ENCODE measurements at places on chromosomes 16 and 17.

DNA sequence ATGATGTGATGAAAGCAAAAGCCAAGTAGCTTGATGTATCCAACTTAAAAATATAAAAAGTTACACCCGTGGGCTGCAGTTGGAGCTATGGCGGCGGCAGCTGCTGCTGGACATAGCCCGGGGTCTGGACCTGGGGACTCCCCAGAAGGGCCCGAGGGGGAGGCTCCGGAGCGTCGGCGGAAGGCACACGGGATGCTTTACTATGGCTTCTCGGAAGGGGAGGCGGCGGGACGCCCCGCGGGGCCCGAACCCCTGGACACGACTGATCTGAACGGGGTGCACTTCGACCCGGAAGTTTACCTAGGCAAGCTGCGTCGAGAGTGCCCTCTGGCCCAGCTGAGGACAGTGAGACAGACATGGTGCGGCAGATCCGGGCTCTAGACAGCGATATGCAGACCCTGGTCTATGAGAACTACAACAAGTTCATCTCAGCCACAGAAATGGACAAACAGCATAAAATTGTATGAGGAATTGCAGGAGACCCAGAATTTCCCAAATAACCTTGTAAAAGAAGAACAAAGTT is 109.5 kb upstream of the EEF2KMT start:
- DNase-seq: no peak

DNA sequence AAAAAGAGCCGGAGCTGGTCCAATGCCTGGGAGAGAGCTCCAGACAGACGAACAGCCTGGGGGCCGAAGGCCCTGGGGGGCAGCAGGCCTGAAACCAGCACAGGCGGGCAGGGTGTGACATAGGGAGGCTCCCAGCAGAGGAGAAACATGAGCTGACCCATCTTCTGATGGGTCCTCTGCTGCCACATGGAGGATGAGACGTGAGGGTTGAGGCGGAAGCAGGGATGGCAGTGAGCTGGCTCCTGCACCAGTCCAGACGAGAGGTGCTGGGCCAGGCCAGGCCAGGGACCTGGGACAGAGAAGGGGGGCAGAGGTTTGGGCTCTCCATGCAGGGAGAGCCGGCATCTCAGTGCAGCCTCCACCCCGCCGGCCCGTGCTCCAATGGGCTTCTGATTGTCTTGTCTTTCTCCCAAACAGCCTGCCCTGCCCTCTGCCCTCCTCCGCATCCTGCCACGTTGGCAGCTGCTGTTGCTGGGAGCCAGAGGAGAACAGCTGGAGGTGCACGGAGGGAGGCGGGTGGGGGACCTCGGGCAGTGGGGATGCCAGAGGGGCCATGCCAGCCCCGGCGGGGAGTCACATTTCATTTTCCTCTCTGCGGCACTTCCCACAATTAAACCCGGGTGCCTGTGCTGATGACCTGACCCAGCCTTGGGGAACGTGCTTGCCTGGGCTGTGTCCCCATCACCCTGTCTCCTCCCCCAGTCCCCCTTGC is 139.1 kb upstream of the GSE1 start:
- DNase-seq: no peak

DNA sequence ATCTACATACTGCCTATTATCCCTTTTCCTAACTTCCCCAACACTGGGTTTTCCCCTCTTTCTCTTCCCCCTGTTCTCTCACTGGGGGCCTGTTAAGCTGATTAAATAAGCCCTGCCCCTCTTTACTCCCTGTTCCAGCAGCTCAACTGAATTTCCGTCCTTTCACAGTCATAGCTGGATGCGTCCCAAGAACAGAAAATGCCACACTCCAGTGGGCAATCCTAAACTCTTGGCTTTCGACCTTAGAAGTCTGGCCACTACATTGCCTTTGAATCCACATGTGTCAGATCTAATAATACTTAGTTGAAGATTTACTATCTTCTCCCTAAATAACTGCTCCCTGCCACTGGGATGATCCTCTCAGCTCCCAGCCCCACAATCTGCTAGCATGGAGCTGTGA is 34.5 kb downstream of the KCNJ16 start:
- peak; percentile 75 for DNase-seq

DNA sequence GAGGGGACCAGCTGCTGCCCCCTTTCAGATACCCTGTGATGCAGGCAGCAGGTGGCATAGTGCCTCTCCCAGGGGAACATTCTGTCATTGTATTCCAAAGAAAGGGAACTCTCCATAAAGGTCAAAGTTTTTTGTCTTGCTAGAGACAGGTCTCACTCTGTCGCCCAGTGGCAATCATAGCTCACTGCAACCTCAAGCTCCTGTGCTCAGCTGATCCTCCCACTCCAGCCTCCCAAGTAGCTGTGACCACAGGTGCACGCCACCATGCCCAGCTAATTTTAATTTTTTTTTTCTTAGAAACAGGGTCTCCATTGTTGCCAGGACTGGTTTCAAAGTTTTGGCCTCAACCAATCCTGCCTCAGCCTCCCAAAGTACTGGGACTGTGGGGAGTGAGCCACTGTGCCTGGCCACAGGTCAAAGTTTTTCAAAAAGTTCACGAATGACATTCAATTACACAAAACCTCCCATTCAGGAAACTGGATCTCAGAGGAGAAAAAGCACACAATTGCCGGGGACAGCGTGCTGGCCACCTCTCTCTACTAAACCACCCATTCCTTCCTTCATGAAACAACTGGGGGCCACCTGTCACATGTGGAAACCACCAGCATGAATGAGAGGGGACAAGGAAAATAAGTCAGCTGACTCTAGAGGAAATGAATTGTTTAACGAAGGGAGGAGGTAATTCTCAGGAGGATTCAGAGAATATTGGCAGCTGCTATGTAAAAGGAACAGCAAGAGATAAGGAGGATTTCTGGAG is 80.0 kb downstream of the MARCHF10 start:
- DNase-seq: peak; percentile 44

DNA sequence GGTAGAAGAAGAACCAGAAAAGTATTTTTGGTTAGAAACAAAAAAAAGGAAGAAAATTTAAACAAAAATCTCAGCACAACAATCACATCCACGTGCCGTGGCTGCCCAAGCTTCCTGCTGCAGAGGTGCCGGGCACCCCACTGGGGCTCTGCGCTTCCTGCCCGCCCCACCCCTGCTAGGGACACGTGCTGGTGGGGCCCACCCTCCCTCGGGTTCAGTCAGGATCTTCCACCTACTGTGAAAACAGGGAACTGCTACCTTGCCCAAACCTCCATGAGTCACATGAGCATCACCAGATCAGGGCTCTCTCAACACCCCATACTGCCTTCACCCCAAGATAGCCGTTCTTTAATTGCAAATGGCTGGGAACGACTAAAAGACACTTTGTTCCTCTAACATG is 24.4 kb upstream of the CYTH1 start:
- no peak for DNase-seq

GRCh38 chr16:28555561-28555960 is 1.8 kb downstream of the SGF29 start:
- no peak for DNase-seq

DNA sequence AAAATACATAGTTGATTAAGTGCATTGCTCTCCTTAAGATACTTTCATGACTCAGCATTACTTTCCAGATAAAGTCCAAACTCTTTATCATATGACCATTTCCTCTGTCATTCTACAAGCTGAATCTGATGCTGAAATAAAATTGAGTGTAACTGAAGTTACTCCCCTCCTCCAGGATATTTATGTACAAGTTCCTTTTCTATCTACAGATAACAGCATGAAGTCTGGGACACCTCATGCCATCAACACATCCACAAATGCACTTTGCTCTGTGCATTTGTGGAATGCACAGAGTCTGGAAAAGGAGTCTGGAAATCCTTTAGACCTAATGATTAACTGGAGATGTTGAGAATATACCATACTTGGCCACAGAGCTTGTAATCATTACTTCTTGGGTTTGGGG is 60.5 kb downstream of the ACSM2B start:
- DNase-seq: no peak

DNA sequence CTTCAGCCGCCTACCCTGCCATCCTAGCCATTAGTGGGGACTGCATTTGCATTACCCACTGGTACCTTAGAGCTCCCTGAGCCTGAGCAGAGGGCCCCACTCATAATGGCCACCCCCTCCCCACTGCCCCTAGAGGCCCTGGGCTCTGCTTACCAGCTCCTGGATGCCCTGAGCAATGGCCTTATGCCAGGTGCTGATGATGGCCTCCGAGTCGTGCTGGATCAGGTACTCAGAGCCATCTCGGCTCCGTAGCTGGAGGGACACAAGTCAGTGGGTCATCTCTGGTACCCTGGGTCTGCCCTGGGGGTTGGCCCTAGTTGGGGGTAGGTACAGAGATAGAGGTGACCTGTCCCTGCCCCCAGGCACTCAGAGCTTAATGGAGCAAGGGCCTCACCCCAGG is 34.9 kb downstream of the ARHGAP27 start:
- DNase-seq: no peak

GRCh38 chr16:58462499-58462996 is 37.4 kb upstream of the NDRG4 start:
- no peak for DNase-seq

- DNase-seq: no peak
Measured at GRCh38 chr16:9791556-9791955, 390.7 kb downstream of the GRIN2A start.

GRCh38 chr17:50079334-50080095 is 15.6 kb upstream of the PDK2 start:
- peak; percentile 74 for DNase-seq

DNA sequence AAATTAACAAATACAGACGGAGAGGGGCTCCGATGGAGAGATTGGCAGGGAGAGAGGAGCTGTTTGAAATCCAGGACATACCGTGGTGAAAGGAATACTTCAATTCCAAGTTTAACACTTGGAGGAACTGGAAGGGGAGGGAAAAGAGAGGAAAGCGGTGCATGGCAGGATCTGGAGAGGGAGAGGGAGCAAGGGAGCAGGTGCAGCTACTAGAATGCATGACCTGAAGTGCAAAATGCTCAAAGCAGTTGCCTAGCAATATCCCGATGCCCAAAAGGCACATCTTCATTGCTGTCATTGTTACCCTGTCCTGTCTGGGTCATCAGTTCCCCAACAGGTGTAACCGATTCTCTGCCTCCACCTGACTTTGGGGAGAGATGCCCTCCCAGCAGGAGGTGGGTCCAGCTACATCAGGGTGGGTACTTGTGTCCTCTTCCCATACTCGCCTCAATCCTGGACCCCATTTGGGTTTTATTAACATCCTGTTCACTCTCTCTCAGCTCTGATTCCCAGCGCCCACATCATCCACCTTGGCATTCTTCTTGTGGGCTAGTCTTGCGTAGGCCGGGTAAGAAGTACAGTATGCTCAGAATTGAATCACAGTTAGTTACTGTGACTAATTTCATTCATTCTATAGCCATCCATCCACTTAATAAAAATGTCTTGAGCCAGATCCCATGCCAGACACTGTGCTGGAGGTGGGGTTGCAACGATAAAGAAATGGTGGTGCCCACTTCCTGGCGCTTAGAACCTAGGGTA is 37.4 kb upstream of the EMP2 start:
- no peak for DNase-seq

DNA sequence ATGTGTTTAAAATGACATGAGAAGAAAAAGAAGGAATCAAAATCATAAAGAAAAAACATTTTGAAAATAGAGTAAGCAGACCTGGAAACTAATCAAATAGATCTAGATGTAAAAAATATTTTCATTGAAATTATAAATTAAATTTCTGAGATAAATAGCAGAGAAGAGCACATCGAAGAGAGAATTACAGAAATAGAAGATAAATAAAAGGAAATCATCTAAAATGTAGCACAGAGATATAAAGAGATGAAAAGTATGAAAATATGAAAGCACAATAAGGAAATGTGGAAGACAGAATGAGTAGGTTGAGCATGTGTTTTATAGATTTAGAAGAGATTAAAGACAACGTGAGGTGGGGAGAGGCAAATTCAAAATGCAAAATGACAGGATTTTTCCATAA is 130.9 kb upstream of the SEC14L1 start:
- no peak for DNase-seq

- peak; percentile 47 for DNase-seq
Measured at GRCh38 chr17:45293413-45294211, 23.2 kb downstream of the MAP3K14 start.

DNA sequence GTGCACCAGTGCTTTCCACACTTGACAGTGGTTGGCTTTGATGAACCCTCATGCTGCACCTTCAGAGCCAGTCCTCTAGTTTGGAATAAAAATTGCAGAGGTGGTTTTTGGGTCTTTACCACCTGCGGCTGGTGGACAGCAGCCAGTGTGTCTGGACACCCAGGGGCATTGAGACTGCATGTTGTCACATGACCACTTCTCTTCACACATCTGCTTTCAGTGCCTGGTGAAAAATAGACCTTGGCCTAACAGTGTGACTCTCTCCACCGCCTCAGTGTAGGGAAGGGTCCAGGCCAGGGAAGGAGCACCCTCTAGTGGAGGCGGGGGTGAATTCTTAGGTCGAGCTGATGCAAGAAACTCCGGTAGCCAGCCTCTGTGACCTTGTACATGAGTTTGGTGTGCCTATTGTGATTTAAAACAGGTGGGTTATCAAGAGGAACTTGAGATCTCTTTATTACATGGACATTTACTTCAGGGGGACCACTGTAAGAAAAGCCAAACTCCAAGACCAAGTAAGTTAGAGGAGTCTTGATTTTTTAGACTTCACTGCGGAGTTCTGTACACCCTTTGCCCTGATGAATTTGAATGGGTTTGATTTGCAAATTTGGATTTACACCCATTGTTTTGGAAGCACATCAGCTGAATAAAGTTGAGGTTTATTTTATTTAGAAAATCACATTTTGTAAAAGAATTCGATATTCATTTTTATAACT is 17.9 kb downstream of the GOSR2 start:
- DNase-seq: peak; percentile 85

- DNase-seq: peak; percentile 98
Measured at GRCh38 chr16:85445064-85445778, 167.9 kb upstream of the GSE1 start.

- DNase-seq: no peak
Measured at GRCh38 chr16:72434159-72434558, 262.2 kb upstream of the PMFBP1 start.
